ENCODE measurements at places on chromosomes 5 and 9.

DNA sequence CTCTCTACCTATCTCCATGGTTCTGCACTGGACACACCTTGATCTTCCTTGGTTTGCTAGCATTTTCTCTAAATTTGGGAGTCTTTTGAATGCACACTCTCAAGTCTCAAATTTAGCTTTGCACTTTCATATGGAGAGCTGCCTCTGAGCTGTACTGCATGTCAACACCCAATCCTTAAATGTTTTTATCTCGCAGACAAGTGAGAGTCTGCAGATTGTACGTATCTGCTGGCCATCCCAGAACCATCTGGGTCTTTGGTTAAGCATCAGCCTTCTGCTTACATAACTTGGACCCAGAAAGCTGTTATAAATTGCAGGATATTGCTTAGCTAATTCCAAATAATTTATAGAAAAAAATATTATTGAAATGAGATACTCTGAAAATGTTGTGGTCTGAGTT, 111.4 kb upstream of the GRAMD2B start:
- DNase-seq, result no peak

DNA sequence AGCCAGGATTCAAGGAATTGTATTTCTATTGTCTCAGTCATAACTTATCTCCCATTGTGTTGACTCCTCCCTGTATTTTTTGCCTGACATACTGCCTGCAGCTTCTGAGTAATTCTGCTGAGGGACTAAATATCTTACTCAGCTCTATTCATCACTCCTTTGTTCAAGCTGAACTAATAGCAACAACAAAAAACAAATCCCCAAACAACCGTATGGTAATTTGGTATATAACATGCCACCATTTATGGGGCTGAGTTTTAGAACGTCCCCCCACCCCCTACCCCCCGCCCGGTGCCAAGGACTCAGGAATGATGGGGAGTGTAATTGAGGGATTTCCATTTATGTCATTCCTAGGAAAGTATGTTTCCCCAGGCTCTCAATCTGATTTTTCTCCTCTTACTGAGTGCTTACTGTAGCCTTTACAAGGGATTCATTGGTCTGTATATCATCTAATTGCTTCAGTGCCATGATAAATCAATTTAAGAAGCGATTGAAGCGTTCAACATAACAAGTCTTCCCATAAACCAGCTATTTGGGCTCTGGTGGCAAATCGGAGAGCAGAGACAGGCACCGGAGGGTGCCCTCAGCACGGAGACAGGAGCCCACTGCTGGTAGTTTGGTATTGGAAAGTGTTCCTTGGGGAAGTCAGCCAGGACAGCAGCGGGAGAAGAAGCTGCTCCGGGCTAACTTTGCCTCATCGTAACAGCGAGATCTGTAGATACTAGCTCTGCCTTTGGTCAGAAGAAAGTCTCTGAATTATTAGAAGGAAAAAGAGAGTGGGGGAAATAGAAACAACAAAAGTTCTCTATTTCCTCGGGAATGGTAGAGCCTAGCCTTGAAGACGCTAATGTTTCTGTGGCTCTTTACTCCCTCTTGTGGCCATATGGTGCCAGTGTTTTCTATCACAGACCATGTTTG, 40.7 kb upstream of the HSD17B4 start:
- no peak for DNase-seq

DNA sequence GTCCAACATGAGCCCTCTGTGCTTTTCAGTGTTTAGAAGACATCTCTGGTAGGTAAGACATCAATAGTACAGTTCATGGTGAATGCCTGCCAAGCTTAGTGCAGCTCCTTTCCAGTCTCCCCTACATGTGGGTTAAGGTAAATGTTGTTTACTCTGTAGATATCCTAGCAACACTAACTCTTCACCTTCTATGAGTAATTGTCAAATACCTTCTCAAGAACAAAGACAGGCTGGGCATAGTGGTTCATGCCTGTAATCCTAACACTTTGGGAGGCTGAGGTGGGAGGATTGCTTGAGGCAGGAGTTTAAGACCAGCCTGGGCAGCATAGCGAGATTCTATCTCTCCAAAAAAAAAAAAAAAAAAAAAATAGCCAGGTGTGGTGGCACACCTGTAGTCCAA, 18.7 kb upstream of the RASGRF2 start:
- DNase-seq, result no peak

- no peak for DNase-seq
Observed at GRCh38 chr9:69469136-69469535, 144.1 kb downstream of the ENTREP1 start.

DNA sequence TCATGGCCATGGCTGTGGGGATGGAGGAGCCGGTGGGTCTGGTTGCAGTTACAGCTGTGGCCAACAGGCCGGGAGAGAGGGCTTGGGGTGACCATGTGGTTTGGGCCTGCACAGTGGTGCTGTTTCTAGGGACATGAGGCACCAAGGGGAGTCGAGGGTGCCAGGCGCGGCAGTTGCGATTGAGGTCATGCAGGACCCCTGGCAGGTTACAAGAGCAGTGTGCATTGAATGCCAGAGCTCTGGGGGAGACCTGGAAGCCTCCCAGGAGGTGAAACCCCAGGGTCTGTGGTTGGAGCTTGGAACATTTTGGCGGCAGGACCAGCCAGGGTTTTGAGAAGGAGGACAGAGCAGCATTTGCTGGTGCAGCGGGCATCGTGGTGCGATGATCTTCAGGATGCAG, 21.7 kb downstream of the RXRA start:
- DNase-seq, result no peak

- no peak for DNase-seq
Observed at GRCh38 chr9:106479679-106480078, 383.3 kb upstream of the ZNF462 start.

GRCh38 chr5:25033658-25034057, 388.9 kb upstream of the CDH10 start:
- no peak for DNase-seq

DNA sequence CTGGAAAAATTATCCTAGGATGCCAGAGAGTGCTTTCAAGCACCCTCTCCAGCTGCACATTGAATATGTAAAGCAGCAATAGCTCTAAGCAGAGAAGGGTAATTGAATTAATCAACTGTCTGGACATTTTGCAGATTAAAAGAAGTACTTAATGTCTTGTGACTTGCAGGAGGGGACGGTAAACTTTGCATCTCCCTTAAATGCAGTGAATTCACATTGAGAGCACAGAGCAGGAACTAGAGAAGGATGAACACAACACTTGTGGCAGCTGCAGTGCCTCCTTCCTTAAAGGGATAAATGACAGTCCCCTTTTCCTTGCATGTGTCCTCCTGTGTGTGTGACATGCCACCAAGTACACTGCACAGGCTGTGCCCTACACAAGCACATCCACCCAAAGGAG, 7.4 kb upstream of the CDK5RAP2 start:
- DNase-seq, result no peak

All from upper lobe of left lung (tissue), 6 donors.